ENCODE measurements at places on chromosomes 3 and 15. TPM values are rescaled to one million over a fixed set of nuclear protein-coding genes. Genes with fewer than 3 reads are reported as not detected.

- peak; percentile 7 for DNase-seq
These were observed 61.9 kb downstream of the ANO10 start for GRCh38 chr3:43559961-43560360.

DNA sequence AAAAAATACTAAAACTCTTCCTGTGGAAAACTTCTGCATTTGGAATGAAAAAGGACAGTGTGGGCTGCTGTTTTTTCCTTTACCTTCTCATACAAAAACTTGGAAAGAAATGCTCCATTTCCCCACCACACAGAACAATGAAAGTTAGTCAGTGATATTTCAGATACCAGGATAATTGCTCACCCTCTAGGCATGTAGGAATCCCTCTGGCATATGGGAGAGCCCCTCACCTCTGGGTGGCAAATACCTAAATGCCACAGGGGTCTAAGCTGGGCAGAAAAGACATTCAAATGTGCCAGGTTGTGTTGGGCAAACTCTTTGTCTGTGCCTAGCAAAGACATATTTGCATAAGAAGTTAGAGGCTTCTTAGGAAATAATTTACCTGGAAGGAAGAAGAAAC lies 560.3 kb upstream of the NR2F2 start:
- peak; percentile 69 for DNase-seq

DNA sequence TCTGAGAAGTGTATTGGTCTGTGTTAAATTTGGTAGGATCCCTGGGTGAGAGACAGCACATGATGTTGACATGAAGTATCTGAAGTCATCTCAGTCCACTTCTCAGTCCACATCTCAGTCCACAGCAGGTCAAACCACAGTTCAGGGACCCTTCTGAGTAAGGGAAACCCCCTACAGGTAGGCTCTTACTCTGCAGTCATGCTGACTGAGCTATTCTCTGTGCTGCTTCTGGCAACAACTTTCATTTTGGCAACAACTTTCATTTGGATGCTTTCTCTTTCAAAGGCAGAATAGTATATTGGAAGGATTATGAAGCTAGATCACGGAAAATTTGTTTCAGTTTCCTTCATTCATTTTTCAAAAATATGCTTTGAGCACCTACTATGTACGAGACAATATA lies 178.2 kb upstream of the GOLIM4 start:
- no peak for DNase-seq

RNU5B-1 gene
- not detected for total RNA-seq

SEMA3F gene
- 45.7 TPM for total RNA-seq

All from HT1080 (cell line).